ENCODE measurements at places on chromosomes 6 and 20.

DNA sequence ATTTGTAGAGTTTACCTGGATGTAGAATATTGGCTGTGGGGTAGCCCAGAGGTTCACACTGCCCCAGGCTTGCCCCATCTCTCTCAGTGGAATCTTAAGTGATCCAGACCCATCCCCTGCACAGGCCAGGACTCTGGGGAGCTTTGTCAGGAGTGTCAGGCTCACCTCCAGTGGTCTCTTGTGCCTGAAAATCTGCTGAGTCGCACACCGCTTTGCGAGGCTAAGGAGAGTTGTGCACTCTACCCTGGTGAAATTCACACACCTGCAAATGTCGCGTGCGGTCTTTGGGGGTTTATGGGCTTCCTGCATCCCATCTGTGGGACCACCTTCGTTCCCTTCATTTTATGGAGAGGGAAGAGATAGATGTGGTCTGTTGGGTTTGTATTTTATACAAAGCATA lies 63.6 kb upstream of the KIF25 start:
- DNase-seq = no peak

DNA sequence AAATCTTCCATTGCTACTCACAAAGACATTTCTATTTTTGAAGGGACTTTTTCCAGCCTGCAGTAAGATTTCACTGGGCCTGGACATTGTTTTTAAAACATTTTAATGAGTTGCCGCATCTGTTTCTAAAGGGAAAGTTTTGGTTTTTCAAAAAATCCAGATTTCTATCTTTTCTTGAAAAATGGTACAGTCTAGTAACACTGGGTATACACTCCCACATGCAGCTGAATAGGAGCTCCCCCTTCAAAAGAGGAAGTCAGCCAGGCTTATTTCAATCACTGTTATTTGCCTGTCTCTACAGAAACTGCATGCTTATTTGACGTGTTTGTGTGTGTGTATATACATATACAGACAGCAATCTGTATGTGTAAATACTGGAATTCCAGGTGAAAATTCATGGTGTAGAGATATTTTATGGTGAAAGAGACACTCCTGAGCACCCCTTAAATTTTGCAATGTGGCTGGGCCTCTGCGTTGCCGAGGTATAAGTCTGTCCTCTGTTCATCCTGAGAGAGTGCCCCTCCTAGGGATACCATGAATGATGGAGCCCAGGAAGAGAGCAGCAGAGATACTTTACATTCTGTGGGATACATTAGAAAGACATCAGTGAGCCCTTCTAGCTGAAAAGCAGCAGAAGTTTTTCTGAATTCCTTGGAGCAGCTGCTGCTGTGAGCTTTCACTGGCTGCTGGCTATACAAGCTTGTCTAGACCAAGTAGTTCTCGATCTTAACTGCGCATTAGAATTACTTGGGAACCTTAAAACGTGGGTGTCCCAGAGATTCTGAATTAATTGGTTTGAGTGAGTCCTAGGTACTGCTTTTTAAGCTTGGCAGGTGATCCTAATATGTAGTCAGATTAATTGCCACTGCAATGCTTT lies 12.0 kb upstream of the ABRACL start:
- DNase-seq = no peak

DNA sequence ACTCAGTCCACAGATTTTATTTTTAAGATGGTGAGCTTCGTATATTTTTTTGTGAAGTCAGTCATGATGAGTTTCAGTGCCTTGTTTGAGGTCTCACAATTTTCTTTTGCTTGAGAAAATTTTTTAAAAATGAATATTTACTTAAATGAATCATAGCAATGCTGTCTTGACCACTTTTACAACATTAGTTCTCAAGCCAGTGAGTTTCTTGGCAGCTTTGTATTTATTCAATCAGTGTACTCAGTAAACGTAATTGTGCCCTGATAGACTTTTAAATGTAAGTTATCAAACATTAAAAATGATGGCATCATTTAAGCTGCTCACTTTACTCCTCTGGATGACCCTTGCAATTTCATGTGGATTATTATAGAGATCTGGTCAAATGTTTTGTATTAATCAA lies 261.4 kb downstream of the KHDC1L start:
- DNase-seq = no peak

- no peak for DNase-seq
Observed at GRCh38 chr20:6519556-6519955, 247.9 kb upstream of the BMP2 start.

- no peak for DNase-seq
Observed at GRCh38 chr6:152089992-152090391, 282.5 kb downstream of the ESR1 start.

GRCh38 chr6:168983925-168984324 lies 269.7 kb downstream of the THBS2 start:
- no peak for DNase-seq

- no peak for DNase-seq
Observed at GRCh38 chr6:14361297-14361696, 243.7 kb downstream of the CD83 start.

DNA sequence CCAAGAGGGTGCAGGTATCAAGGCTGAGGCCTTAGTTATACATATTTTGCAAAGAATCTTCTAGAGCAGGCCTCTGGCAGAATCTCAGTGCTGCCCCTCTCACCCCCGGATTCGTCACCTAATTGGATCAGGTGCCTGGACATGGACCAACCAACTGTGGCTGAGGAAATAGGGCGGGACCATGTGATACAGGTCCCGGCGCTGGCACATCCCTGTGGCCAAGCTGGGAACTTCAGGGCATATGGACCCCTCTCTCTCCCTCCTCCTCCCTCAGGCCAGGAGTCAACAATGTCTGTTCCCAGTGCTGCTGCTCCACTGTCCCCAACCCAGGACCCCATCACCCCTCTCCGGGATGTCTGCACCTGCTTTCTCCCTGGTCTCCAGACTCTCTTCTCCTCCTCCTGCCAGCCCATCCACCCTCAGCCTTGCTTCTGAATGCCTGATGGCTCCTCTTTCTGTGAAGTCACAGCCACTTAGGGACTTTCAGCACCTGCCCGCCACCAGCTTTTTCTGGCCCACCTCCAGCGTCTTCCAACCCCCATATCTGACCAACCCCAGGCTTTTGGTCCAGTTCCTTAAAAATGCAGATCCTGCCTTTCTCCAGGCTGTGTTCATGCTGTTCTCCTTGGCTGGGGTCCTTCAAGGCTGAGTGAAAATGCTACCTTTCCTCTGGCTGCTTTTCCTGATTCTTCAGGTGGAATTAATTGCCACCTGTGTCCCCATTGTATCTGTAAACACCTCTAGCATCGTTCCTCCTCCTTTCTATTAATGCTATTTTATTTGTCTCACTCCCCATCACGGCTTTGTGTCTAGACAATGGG lies 19.0 kb upstream of the MLN start:
- DNase-seq = no peak

DNA sequence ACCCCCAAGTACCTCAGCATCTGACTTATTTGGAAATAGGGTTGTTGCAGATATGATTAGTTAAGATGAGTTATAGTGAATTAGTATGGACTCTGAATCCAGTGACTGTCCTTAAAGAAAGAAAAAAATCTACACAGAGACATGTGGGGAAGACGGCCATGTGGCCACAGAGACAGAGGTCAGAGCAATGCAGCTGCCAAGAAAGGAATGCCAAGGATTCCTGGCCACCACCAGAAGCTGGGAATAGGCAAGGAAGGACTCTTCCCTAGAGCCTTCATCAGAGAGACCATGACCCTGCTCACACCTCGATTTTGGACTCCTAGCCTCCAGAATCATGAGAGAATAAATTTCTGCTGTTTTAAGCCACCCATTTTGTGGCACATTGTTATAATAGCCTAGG lies 81.8 kb downstream of the FYN start:
- DNase-seq = no peak

- no peak for DNase-seq
Observed at GRCh38 chr6:143822584-143823024, 20.5 kb upstream of the LTV1 start.
